Omental fat pad (tissue), 4 donors: ENCODE measurements at places on chromosomes 7 and 10. TPM values are rescaled to one million over a fixed set of nuclear protein-coding genes. Genes with fewer than 3 reads are reported as not detected.

The CPA1 gene
- total RNA-seq, result 2.0 TPM

The DNAJB9 gene
- 63.5 TPM for total RNA-seq

The SEMA3E gene
- 6.3 TPM for total RNA-seq

The PRSS1 gene
- total RNA-seq, result not detected

The ANXA7 gene
- total RNA-seq, result 111 TPM

The CDK14 gene
- total RNA-seq, result 25.2 TPM
